RPMI7951 (cell line): ENCODE measurements at places on chromosomes 13 and 19. TPM values are rescaled to one million over a fixed set of nuclear protein-coding genes. Genes with fewer than 3 reads are reported as not detected.

The KCNRG gene
- total RNA-seq: 0.39 and 0.72 TPM in 2 replicates

The PRR20D gene
- not detected in 2 replicates for total RNA-seq

The ASPDH gene
- total RNA-seq: not detected in 2 replicates

DNA sequence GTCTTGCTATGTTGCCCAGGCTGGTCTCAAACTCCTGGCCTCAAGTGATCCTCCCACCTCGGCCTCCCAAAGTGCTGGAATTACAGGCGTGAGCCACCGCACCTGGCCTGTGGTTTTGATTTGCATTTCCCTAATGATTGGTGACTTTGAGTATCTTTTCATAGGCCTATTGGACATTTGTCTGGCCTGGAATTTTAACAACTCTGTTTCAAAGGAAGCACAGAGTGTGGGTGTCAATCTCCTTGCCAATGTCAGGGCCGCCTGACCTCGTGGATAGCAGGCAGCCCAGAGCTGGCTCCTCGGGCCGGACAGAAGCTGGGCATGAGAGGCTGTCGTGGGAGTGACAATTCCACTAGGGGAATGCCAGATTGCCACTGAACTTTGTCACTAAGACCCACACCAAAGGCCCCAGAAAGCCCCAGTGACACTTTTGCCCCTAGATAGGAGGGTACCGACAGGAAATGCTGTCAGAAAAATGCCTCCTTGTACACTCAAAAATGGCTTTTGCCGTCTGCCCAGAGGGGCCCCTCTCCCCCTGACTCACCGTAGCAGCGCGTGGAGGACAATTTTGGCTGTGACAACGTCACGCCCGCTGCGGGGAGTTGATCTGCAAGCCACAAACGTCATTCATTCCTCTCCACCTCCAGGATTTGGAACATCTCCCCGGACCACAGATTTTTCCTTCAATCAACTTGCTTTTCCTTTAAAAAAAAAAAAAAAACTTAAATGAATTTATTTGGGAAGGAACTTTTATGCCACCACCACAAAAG lies 11.7 kb upstream of the ADGRE5 start:
- peak; percentile 64 for DNase-seq

DNA sequence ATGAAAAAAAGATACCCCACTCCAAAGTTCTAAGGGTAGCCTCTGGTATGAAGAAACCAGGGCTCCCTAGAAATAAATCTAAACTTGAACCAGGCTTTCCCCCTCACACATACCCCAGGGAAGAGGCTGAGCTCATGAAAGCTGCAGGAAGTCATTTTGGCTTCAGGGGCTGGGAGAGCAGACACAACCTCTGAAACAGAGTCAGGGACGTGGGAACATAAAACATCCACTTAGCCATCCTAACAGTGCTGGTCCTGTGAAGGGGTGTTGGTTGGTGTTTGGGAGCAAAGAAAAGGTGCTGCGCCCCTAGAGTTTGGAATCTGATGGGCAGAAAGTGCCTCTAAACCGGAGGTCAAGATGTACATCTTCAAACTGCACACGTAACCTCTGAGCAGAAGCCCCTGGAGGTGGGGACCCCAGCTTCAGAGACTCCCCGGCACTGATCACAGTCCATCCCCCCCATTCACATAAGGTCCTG lies 15.8 kb downstream of the RAB3D start:
- no peak for DNase-seq

DNA sequence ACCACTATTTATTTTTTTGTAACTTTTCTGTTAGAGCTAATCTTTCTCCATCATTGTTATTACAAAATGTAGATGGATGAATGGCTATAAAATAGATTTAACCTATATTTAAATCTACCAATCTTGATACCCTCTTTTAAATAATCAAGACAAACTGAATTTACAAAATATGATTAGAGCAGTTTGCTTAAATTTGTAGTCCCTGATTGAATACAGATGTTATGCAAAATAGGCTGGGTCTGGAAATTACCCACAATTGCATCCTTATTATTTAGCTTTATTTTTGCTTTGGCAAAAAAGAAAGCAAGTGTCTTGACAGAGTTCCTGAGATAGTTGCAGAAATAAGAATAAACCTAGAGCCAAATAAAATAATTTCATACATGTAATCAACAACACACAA lies 352.8 kb downstream of the KLF12 start:
- DNase-seq: no peak

GRCh38 chr19:6109947-6110346 lies 353 bp downstream of the RFX2 start:
- no peak for DNase-seq

DNA sequence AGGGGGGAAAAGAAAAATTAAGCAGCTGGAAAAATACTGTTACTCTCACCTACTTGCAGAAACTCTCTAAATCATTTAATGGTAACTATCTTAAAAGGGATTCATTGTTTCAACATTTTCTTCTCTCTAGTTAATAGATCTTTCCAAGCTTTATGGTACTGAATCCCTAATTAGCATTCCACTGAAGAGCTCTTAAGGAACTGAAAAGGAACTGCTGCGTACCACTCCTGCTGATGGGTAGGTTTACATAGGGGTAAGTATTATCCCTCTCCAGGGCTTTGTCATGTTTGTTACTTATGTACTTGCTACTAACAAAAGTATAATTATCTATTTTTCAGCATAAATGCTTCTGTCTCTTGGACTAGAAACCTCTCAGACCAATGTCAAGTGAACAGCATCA lies 12.5 kb downstream of the TEX30 start:
- no peak for DNase-seq
